ENCODE measurements at places on chromosomes 13 and 19.

- DNase-seq = no peak
These were observed 723.2 kb downstream of the PCDH9 start for GRCh38 chr13:66506979-66507378.

GRCh38 chr19:5578097-5578846, 10.5 kb upstream of the TINCR start:
- peak; percentile 66 for DNase-seq

GRCh38 chr13:23059173-23059572, 121.6 kb upstream of the SGCG start:
- no peak for DNase-seq

- DNase-seq = no peak
These were observed 21.5 kb downstream of the CPT1C start for GRCh38 chr19:49712397-49712859.

GRCh38 chr19:45140533-45140932, 20.2 kb downstream of the NKPD1 start:
- no peak for DNase-seq

DNA sequence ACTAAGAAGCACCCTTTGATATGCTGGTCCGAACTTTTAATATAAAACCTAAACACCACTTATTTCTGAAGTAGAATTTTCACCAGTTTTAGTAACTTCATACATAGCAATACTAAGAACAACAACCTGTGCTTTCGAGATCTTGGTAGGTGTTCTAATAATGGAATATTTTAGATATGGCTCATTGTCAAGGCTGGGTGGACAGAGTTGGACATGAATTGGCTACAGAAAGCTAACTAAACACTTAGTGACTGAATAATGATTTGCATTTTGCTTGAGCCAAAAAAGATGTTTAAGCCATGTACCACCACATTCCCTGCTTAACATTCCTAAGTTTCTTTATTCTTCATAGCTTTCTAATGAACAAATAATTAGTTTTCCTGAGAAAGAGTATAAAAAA, 344.3 kb upstream of the SGCG start:
- no peak for DNase-seq

GRCh38 chr13:68023838-68024581, 793.9 kb upstream of the PCDH9 start:
- no peak for DNase-seq

DNA sequence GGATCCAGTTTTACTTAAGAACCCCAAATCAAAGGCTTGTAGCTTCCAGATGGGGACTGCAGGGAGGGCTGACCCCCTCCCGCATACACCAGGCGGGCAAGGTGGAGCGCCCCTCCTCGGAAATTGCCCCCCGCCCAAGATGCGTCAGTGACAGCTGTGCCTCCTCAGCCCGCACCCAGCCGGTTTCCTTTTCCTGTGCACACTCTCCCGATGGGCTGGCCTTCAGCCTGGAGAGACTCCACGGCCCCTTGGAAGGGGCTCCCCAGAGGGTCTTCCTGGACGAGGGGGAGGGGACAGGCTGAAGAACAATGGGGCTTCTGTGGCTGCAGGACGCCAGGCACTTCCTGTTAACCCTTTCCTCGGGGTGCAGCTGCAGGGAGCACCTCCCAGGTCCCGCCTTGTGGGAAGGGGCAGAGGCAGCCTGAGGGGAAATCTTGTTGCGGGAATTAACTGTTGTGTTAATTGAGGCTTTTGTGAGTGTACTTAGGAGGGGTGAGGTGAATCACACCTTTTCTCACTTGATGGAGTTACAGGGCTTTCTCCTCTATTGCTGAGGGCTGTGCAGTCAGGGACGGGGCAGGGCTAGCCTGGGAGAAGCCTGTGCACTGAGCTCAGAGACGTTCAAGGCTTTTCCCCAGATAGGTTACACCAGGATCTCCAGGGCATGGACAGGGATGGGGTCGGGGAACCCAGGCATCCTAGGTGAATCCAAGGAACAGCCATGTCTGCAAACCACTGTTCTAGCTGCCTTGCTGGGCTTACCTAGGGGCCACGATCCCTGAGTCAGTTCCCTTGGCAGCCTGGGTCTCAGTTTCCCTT, 14.3 kb downstream of the IER2 start:
- no peak for DNase-seq

GRCh38 chr19:11359421-11359820, 4.2 kb downstream of the PLPPR2 start:
- no peak for DNase-seq

GRCh38 chr13:49357694-49358093, 86.2 kb downstream of the CAB39L start:
- no peak for DNase-seq

GRCh38 chr13:36553491-36553890, 120.3 kb upstream of the SERTM1 start:
- DNase-seq = no peak

DNA sequence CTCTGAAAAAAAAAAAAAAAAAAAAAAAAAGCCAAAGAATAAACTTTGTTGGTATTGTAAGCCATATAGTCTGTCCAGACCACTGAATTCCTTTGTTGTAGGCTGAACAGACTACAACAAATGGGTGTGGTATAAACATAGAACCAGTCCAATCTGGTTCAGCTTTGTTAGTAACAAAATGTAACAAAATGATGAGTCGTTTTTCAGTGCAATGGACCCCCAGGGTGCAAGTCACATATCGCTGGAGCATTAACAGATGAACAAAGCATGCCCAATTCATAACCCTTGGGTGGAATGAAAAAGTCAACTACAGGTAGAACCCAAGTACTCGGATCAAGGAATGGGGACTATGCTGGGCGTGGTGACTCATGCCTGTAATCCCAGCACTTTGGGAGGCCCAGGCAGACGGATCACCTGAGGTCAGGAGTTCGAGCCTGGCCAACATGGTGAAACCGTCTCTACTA, 13.6 kb upstream of the FCHO1 start:
- no peak for DNase-seq

DNA sequence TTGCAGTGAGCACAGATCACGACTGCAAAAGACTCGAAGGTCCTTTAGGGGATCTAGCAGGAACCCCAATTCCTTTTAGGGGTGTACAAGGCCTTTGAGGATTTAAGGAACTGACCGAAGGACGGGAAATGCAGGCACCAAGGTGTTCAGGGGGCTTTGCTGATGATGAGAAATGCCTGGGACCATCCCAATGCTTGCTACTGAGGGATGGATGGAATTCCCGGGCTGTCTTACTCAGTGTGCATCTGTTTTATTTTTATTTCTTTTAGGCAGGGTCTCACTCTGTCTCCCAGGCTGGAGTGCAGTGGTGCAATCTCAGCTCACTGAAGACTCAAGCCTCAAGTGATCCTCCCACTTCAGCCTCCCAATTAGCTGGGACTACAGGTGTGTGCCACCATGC, 11.3 kb downstream of the PRR22 start:
- no peak for DNase-seq

DNA sequence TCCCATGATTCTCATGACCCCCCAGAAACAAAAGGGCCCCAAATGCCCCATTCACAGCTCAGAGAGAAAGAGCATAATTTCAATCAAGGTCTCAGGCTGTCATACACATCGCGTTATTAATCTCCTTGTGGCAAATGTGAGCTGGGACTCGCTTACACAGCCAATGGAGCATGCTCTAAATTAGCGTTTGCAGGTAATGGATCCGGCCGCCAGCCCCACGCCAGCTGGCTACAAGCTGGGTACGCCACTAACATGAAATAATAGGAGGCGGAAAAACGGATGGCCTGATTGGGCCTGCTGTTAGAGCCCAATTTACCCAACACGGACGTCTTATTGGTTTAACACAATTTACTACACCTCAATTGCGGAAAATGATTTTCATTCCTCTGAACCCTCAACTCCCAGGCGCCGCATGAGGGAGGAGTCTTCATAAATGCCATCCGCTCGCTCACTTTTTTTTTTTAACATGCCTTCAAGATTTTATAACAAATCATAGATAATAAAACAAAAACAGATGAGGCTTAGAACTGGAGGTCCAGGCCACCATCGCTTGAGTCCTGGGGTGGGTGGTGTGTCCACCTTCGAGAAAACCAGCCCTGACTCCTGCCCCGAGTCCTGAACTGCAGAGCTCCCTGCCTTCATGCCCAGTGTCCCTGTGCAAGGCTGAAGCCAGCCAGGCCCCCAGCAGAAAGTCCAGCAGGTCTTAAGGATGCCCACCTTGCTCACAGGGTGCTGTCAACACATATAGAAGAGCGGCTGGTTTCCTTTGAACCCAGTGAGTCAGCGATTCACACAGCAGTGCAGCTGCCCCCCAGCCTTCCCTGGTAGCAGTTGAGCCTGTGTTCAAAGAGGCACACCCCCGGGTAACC, 62.1 kb downstream of the PEPD start:
- no peak for DNase-seq

DNA sequence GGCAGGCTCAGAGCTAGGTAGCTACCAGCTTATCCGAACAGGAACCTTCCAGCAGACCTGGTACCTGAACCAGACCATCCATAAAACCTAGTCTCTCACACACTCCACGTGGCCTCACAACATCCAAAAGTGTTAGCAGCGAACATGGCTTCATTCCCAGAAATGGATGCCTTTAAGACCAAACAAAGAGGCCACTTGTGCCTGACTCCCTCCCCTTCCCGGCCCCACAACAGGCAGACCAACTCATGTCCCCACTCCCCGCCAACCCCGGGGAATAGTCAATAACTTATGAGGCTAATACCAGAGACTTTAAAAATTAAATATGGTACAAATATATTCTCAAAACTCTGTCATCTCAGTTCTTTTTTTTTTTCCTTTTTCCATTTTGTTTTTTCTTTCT, 46.2 kb downstream of the ZNF557 start:
- DNase-seq = no peak

GRCh38 chr19:45250832-45251451, at the start of gene MARK4:
MARK4 (plus strand) TSS chr19:45251271; CDS start chr19:45251589, 318 bp downstream.
- DNase-seq = peak; percentile 91

DNA sequence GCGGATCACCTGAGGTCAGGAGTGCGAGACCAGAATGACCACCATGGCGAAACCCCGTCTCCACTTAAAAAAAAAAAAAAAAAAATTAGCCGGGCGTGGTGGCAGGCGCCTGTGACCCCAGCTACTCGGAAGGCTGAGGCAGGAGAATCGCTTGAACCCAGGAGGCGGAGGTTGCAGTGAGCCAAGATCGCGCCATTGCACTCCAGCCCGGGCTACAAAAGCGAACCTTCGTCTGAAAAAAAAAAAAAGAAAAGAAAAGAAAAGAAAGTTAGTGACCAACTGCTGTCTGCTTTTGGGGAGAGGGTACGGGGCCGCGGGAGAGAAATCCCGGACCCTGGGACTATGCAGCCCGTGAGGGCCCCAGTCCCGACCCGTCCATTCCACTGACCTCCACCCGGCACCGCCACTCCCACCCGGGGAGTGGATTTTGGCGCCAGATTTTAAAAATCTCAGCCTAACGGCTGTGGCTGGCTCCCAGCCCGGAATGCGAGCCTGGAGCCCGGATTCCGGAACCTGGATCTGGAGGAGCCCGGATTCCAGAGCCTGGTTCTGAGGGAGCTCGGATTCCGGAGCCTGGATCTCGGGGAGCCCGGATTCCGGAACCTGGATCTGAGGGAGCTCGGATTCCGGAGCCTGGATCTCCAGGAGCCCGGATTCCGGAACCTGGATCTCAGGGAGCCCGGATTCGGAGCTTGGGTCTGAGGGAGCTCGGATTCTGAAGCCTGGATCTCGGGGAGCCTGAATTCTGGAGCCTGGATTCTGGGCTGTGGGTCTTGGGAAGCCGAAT, 6.1 kb upstream of the LMNB2 start:
- no peak for DNase-seq

GRCh38 chr19:41311613-41312012, 1.6 kb downstream of the CCDC97 start:
- no peak for DNase-seq

DNA sequence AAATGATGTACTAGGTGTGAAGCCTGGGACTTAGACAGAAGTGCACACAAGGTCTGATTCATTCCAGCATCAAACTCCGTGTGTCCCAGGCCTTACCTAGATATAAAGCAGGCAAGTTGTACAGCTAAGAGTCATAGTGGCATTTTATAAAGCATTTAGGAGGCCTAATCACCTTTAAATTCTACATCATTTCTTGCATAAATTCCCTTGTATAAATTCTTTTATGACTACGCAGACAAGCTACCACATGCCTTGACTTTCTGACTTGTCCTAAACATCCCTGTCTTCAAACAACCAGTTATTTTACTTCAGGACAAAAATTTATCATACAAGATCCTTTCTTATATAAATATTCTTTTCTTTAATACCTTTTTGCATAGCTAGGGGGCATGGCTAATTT, 22.5 kb downstream of the TMEM255B start:
- no peak for DNase-seq

DNA sequence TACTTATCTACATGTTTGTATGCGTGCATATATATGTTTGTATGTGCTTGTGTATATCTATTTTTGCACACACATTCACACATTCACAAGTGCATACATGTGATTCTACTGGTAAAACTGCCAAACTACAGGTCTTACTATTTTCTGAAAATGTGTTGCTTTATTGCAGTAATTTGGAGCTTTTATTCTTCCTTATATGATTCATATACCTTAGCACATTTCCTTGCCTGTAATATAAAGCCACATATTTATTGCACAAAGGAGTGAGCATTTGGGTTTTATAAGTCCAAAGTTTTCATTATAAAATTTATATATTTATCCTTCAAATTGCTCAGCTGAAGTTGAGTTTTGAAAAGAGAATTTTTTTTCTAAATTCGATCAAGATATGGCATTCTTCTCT, 1120.4 kb upstream of the PCDH9 start:
- no peak for DNase-seq

- no peak for DNase-seq
These were observed 124.2 kb downstream of the CDK8 start for GRCh38 chr13:26378116-26378515.

DNA sequence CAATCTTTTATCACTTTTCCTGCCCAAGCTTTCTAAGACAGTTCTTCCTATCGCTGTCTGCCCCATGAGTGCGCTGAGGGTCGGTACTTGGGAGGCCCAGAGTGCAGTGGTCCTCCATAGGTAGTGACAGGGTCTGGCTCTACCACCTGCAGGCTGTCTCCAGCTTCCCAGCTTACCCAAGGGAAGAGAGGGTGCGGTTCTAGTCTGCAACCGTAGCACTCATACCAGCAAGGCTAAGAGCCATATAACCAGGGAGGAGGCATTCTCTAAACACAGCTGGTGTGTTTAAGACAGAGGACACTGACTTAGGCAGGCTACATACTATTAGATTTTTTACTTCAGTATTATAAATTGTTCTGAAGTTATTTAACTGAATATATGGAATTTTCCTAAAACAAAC, 8.2 kb downstream of the PROZ start:
- DNase-seq = no peak
